ENCODE measurements at places on chromosomes 12 and 14.

DNA sequence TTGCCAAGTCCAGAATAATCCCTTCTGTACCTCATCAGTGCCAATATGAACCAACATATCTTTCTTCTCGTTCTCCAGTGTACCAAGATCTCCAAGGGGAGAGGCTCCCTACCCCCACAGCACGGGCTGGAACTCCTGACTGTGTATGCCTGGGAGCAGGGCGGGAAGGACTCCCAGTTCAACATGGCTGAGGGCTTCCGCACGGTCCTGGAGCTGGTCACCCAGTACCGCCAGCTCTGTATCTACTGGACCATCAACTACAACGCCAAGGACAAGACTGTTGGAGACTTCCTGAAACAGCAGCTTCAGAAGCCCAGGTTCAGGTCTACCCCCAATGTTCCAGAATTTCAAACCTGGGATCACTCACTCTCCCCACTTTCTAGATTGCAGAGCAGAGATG is 10.5 kb upstream of the OAS2 start:
- peak; percentile 5 for DNase-seq

GRCh38 chr12:113236539-113237399 is 15.5 kb downstream of the TPCN1 start:
- no peak for DNase-seq

DNA sequence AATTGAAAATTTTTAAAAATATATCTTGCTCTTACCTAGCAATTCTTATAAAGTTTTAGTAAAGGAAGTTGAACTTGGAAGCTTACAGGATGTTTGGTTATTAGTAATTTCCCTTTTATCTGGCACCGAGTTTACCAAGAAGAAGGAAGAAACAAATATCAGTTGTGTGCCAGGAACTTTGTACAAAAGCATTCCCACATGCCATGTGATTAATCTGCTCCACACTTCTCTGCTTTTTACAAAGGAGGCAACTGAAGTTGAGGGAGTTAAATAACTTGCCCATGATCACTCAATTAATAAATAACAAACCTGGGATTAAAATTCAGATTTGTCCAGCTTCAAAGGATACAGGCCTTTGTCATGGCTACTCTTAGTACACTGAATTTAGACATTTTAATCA is 122.5 kb upstream of the BCAT1 start:
- DNase-seq: no peak

GRCh38 chr14:50260511-50260910 is 29.1 kb upstream of the SOS2 start:
- peak; percentile 24 for DNase-seq

DNA sequence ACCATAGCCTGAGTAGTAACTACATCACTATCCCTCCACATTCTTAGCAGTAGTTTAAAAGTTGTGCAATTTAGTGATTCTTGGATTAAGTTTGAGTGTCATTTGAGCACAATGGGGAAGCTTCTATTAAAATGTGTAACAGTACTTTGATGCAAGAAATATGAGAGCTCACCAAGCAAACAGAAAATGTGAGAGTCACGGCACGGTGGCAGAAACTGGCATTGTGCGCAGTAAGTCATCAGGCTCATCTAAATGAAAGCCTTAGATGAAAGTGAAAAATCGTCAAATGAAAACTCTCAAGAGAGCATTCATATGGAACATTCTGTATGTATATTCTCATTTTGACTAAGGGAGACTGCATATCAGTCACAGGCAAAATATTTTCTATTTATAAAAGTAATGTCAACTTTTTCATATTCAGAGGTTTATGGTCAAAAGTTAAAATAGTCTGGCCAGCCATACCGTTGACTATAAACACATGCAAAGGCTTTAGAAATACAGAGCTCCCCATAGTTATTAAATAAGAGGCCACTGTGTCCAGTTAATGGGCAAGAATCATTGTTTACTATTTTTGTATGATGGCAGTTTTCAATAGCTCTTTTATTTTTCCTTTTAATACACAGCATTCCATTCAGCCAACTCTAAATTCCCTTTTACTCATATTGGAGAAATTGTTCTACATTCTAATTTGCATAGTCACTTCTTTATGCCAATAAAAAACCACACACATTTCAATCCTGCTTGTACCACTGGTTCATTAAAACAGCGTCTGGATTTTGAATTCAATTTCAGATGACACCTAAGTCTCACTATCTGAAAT is 167.9 kb downstream of the PRKD1 start:
- DNase-seq: no peak

DNA sequence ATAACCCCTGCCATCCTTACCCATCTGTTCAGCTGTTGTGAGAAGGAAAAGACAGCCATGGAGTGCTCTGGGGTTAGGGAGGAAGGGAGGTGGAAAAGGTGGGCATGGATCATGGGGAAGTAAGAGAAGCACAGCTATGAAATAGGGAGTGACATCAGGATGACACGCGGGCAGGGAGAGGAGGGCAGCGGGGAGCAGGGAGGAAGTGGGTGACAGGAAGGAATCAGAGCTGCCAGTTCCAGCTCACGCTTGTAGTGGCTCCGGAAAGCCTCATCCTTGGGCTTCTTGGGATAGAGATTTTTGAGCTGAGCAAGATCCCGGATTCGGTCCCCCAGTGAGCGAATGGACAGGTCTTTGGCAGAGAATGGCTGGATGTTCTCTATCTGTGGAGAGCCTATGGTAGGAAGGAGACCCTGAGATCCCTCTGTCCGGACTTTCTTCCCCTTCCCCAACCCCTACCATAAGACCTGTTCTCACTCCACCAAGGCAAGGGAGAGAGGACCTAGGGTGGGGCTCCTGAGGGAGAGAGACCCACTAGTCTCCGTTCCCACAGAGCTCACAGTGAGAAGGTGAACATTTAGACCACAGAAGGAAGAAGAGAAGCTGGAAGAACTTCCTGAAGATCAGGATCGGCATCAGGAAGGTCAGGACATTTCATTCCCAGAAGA is 10.3 kb downstream of the NAB2 start:
- DNase-seq: peak; percentile 6

DNA sequence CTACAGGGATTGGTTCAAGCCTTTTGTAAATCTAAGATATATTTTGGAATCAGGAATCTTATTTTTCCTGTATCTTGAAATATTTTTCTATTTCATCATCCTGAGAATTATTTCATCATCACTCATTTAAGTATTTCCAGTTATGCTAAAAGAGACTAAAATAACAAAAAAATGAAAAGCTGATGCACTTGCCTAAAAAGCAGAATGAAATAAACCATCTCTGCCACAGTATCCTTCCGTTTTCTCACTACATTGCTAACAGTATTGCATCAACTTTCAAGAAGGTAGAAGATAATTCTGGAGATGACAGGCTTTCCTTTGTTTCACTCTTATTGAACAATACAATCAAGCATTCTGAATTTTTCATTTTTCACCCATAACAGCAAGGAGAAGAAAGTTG is 31.1 kb upstream of the EIF5 start:
- DNase-seq: no peak

DNA sequence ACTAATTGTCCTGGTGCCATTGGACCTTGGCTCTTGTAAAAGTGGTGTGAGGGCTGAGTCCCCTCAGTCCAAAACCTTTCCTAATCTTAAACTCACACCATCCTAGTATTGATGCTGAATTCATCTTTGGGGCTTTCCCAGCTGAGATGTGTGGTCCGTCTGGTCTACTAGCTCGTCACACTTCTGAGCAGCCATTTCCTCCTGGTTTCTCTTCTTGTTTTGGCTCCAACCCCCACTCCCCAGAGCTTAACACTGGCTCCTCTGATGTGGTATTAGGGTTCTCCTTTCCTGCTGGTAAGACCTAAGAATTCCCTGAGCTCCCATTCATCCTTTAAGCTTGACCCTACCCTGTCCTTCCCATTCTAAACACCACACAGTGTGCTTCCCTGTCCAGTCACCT is 900.6 kb downstream of the VRK1 start:
- DNase-seq: no peak

DNA sequence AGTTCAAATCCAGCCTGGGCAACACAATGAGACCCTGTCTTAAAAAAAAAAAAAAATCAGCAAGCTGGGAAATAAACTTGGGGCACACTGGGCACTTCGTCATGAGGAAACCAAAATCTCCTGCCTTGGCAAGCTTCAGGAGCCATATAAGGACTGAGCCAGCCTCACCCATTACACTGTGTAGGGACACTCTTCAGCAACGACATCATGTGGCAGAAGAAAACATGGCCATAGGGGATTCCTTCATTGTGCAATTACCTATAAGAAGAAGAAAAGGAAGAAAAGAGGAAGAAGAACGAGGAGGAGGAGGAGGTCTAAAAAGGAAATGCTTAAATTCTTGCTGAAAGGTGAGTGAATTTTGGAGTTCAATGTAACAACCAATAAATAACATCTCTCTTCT is 26.1 kb upstream of the IFNG start:
- no peak for DNase-seq

DNA sequence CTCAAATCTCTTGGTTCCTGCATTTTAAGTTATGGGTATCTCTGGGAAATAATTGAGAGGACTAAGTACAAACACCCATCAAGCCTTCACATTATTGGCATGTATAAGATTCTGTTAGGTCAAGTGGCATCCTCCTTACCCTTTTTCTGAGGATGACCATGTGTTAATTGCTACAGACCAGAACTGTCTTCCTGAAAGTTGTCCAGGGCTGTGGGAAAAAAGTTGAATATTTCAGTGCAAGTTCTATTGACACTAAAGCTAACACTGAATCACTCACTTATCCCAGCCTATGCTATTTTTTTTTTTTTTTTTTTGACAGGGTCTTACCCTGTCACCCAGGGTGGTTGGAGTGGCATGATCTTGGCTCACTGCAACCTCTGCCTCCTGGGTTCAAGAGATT is 130.1 kb upstream of the HIF1A start:
- no peak for DNase-seq

GRCh38 chr14:64012003-64012402 is 159.2 kb downstream of the SYNE2 start:
- no peak for DNase-seq

DNA sequence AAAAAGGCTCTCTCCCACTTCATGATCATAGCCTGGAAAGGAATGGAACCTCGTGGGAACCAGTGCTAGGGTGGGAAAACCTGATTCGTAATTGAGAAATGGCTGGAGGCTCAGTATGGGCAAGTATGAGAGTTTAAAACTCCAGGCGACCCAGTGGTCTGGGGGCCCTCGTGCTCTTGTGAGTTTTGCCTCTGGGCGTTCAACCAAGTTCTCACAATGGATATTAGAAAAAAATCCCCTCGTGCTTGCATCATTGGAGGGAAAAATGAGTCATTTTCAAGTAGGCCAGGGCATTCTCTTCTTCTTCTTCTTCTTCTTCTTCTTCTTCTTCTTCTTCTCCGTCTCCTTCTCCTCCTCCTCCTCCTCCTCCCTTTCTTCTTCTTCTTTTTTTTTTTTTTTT is 39.0 kb downstream of the GPR68 start:
- DNase-seq: no peak

GRCh38 chr14:101235335-101236103 is 325.8 kb upstream of the DIO3 start:
- DNase-seq: peak; percentile 76

DNA sequence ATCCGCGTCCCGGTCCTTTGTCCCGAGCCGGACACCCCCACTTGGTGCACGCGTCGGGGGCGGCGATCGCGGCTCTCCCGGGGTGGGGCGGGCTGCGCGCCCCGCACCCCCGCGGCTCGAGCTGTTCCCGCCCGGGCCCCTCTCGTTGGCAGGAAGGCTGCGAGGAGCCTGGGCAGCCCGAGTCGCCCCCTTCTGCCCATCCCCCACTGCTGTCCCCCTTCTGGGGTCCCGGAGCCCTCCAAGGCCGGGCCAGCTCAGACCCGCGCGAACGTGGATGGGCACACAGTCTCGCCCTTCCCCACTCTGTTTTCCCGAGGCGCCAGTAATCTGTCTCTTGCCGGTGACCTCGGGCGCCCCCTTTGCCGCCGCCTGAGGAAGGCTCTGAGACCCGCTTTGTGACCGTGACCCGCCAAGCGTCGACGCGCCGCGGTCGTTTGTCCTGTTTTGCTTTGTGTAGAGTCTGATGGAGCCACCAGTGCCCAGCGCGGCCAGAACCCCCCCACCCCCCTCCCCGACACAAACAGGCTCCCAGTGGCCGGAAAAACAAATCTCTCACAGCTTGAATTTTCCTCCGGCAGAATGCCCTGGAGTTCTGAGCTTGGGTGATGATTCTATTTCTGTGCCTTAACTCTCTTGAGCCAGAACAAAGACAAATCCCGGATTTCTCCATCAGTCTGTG is 610 bp downstream of the C14orf132 start:
- peak; percentile 44 for DNase-seq

DNA sequence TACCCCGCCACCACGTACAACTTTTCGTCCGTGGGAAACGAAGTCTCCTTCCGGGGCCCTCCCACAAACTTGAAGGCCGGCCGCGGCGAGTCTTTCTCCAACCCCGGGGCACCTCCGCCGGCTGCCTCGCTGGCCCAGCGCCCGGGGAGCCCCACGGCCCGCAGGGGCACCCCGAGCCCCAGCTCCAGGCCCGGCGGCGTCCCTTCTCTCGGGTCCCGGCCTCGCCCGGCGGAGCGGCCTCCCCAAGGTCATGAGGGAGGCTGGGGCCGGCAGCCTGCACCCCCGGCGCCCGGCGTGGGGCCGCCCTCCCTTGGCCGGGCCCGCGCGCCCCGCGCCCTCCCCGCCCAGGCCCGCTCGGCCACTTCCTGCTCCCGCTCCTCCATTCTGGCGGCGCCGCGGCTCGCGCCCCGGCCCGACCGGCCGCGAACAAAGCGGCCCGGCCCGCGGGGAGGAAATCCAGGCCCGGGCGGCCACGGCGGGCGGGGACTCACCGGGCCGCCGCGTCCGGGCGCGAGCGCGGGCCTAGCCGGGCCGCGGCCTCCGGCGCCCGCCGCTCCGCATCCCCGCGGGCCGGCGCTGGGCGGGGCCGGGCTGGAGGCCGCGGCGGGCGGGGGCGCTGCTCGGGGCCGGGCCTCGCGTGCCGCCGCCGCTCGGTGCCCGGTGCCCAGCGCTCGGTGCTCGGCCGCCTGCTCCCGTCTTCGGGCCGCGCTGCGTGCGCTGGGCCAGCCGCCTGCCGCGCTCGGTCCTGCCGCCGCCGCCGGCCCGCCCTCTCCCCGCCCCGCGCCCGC is at the start of gene AKT1:
TSS of gene AKT1 (minus strand) at position 756 of the 788 bp plus-strand sequence. CDS start 3,105 bp downstream, outside the sequence.
- DNase-seq: peak; percentile 75

GRCh38 chr12:66925083-66925482 is 246.2 kb upstream of the GRIP1 start:
- DNase-seq: no peak

GRCh38 chr12:32261638-32262037 is 137.7 kb upstream of the FGD4 start:
- DNase-seq: no peak

GRCh38 chr12:28367993-28368392 is 177.7 kb downstream of the CCDC91 start:
- DNase-seq: no peak
